ENCODE measurements at places on chromosomes 6 and 20. TPM values are rescaled to one million over a fixed set of nuclear protein-coding genes. Genes with fewer than 3 reads are reported as not detected.
A peak's percentile ranks its signal among the peaks of the same experiment; 100 is the strongest.

- DNase-seq = peak; percentile 72
These were observed 763 bp downstream of the C6orf47 start for GRCh38 chr6:31659649-31660380.

Gene LPA
- polyA plus RNA-seq = not detected

GRCh38 chr6:151535476-151536187 lies 41.8 kb downstream of the CCDC170 start:
- no peak for DNase-seq

- no peak for DNase-seq
These were observed 121.1 kb upstream of the COL21A1 start for GRCh38 chr6:56368491-56368890.

Gene PSORS1C2
- polyA plus RNA-seq = not detected

DNA sequence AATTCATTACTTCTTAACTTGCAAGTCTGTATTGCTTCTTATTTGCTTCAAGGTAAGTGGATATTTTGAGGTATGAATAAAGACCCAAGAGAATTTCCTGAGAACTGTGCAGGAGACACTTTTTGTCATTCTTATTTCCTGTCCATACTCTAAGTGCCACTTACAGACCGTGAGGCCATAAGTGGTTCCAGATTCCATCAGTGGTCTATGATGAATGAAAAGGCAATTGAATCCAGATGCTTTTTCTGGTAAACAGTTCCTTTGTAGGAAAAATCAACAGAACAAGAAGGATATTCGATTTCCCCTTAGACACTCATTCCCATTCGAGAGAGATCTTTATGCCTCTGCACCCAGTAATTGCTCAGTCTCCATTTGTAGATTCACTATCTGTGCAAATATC lies 58.3 kb upstream of the PDE10A start:
- DNase-seq = no peak

DNA sequence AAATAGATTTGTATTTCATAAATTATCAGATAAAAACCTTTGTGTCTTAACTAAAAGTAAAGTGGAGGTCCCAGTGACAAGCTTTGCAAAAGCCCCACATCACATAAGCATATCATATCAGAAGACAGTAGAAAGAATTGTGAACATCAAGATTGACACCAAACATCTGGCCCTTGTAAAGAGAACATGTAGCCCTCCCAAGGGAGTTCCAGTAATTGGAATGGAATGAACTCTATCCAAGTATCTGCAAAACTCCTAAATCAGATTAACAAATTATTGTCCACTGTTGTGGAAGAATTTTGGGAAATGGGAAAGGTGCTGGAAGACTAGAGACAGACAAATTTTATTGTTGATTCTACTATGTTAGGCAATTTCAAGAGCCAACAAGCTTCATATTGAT lies 268.8 kb downstream of the KCNQ5 start:
- no peak for DNase-seq

- DNase-seq = no peak
These were observed 27.5 kb upstream of the ADGRF4 start for GRCh38 chr6:47670851-47671250.

Gene SNAP25
- not detected for polyA plus RNA-seq

Gene CLVS2
- not detected for polyA plus RNA-seq

DNA sequence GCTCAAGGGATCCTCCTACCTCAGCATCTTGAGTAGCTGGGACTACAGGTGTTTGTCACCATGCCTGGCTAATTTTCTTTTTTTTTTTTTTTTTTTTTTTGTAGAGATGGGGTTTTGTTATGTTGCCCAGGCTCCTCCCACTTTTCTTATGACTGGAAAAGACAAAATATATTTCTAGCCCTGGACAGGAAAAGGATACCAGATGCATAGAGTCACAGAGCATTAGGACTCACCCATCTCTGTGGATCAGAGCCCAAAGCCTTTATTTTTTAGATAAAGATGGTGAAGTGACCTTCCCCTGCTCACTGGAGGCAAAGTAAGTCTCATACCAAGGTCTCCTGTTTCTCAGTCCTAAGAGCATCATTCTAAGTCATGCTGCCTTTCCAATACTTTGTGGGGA lies 3.4 kb downstream of the TRIM10 start:
- DNase-seq = no peak

- DNase-seq = no peak
These were observed 137.2 kb downstream of the B3GAT2 start for GRCh38 chr6:70819646-70820045.

DNA sequence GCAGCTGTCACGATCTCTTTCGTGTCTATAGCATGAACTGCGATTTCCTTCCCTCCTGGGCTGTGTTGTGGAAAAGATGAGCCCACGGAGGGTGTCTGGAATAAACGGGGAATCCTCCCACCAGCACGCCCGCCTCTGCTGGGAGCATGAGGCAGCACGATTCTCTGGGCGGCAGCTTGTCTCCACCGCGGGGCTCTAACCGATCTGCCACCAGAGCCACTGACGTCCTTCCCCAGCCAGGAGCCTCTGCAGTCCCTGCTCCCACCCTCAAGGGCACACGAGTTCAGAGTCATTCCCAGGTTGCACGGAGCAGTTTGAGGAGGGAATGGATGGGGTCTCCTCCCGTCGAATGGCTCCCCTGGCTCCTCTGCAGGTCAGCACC lies 197.6 kb downstream of the DLL1 start:
- DNase-seq = no peak

DNA sequence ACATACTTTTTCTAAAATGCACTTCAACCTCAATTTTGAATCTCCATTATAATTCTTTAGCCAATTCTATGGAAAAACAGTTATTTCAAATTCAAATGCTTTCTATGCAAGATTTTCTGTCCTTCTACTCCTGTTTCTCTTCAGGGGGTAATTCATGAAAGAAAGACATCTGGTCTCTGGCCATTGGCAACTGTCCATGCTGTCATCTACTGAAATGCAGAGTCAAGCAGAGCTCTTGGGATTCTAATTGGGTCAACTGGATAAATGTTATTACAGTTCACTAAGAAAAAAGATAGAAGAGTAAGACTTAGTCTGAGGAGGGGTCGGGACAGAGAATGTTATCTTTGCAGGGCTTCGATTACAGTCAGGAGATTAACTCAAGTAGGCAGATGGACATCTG lies 22.0 kb upstream of the BMP5 start:
- no peak for DNase-seq

- no peak for DNase-seq
These were observed 76.5 kb upstream of the EZR start for GRCh38 chr6:158895661-158896060.

DNA sequence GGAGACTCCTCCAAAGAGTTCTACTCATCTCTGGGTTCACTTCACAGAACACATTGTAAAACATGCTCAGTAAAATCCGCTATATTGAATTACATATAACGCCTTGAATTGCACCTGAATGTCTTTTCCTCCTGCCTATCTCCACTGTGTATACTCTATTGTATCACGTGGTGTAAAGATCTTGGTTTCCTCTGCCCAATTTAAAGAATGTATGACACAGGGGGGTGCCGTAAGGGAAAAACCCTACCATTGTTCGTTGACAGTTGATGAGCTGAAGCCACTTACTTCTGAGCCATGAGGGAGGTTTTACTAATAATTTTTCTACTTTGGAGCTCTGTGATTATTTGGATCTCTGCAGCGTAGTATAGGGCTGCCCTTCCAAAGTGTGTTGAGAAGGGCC lies 6.0 kb downstream of the ASF1A start:
- DNase-seq = peak; percentile 40

Gene TMEM200A
- polyA plus RNA-seq = 0.40 TPM

DNA sequence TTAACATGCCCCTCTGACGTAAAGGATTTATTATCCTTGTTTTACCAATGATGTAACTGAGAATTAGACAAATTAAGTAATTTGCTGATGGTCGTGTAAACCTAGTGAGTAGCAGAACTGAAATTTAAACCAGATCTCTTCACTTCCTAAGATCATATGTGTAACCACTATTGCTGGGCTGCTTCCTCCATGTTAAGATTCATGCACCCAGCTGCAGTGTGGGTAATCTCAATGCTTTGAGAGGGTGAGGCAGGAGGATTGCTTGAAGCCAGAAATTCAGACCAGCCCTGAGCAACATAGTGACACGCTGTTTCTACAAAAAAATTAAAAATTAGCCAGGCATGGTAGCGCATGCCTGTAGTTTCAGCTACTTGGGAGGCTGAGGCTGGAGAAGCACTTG lies 97.9 kb downstream of the L3MBTL3 start:
- DNase-seq = no peak

Gene SNX9
- 16.4 TPM for polyA plus RNA-seq

Gene MYO6
- 0.07 TPM for polyA plus RNA-seq

DNA sequence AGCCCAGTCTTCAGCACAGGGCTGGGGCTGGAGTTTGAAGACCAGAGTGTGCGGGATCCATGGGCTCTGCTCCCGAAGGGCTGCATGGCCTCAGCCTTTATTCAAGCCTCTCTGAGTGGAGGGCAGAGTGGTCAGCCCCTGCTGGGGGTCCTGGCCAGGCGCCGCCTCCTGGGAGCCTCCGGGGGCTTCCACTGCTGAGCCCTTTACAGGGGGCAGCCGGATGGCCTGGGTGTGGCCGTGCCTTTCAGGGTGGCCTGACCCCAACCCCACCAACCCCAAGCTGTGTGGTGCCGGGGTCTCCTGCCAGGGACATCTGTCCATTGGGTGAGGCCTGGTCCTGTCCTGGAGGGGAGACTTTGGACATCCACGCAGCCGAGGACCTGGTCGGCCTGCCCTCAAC lies 76.0 kb upstream of the SLCO4A1 start:
- DNase-seq = no peak

Gene NRM
- 9.0 TPM for polyA plus RNA-seq

GRCh38 chr6:122753688-122754056 lies 25.8 kb upstream of the FABP7 start:
- DNase-seq = no peak

GRCh38 chr6:82084324-82084920 lies 163.1 kb downstream of the IBTK start:
- no peak for DNase-seq

Gene LGSN
- polyA plus RNA-seq = not detected

GRCh38 chr6:69570106-69570505 lies 226.7 kb downstream of the LMBRD1 start:
- no peak for DNase-seq

GRCh38 chr6:38030380-38030779 lies 210.9 kb downstream of the ZFAND3 start:
- DNase-seq = no peak

GRCh38 chr20:23917024-23917725 lies 37.6 kb upstream of the CST5 start:
- DNase-seq = no peak

Gene OPRL1
- polyA plus RNA-seq = 0.60 TPM

Gene ZBP1
- 15.8 TPM for polyA plus RNA-seq

Gene BCAS1
- polyA plus RNA-seq = 0.81 TPM

DNA sequence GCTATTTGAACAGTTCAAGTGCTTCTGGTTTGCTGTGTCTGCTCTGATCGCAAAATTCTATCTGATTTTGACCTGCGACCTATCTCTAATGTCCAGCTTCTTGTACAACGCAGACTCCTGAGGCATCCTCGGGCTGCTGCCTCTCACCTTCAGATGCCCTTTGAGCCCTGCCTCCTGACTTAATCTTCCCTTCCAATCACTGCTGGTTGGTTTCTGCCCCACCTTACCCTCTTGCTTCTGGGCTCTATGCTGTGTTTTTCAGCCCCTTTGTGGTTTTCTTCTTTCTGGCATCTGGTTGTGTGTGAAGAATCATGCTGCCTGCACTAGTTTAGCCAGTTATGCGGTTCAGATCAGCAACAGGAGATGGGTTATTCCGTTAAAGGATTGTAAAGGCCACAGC lies 131.2 kb upstream of the THEMIS start:
- no peak for DNase-seq

GRCh38 chr6:15063253-15063853 lies 182.5 kb upstream of the JARID2 start:
- no peak for DNase-seq

Gene HLA-DOB
- polyA plus RNA-seq = 0.54 TPM

DNA sequence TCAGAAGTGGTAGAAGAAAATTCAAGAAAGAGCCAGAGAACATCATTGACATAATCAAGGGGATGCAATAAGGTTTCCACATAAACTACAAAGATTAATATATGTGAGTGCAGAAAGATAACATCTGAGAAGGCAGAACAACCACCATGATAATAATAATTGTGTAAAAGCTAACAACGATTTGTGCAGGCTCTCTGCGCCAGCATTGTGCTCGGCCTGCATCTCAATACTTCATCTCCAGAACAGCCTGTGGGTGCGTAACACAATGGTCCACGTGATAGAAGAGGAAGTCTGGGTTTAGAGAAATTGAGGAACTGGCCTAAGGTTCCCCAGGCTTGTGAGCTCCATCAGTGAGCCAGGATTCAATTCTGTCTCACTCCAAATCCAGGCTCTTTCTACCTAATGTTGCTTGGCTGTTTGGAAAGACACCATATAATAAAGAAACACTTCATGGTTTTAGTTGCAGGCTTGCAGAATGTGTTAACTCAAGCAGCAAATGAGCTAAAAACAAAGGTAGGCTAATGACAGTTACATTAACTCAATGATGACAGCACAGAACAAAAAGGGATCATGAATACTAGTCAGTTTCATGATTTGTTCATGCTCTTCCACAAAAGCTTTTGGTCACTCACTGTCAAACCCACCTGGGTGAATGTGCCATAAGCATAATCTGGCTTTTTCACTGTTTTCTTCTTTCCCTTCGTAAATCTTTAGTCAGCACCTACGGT lies 71.2 kb downstream of the LY86 start:
- no peak for DNase-seq

- no peak for DNase-seq
These were observed 6.9 kb downstream of the RIMS4 start for GRCh38 chr20:44803383-44803941.

Gene NRSN1
- not detected for polyA plus RNA-seq

GRCh38 chr6:19755181-19755580 lies 82.0 kb upstream of the ID4 start:
- DNase-seq = no peak

DNA sequence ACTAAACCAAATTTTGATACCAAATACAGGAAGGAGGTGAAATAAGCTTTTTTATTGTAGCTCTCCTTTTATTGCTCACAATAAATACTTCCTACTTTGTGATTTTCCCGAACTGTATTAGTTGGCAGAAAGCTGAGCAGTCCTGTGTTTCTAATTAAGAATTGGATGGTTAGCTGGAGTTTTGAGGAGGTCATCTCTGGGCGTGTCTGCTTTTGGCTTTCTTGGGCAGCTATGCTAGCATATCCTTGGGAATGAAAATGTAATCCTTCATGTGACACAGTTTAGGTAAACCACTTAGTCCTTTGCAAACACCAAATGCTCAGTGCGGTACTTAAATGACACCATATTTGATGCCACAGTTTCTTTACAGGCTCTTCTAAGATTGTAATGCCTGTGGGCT lies 67.5 kb downstream of the MTHFD1L start:
- DNase-seq = no peak

- DNase-seq = no peak
These were observed 12.9 kb upstream of the ID4 start for GRCh38 chr6:19824058-19824807.

Gene HUS1B
- 0.83 TPM for polyA plus RNA-seq

GRCh38 chr6:105907301-105907700 lies 178.8 kb upstream of the PRDM1 start:
- DNase-seq = no peak

DNA sequence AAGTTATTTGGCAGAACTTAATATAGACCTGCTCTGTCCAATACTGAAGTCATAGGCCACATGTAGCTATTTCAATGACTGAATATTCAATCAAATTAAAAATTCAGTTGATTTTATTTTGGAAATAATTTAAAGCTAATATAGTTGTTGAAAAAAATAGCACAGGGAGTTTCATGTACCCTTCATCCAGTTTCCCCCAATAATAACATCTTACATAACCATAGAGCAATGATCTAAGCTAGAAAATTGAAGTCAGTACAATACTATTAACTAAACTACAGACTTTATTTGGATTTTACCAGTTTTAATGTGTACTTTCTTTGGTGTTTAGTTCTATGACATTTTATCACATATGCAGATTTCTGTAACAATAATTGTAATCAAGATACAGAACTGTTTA lies 212.2 kb upstream of the HDDC2 start:
- no peak for DNase-seq
